Activated CD4-positive, CD25-positive, alpha-beta regulatory T cell treated with anti-CD3 and anti-CD28 coated beads, Interleukin-2, amount 50 U/mL, for 72 hours (primary cell): ENCODE measurements at places on chromosomes 3 and 15.

DNA sequence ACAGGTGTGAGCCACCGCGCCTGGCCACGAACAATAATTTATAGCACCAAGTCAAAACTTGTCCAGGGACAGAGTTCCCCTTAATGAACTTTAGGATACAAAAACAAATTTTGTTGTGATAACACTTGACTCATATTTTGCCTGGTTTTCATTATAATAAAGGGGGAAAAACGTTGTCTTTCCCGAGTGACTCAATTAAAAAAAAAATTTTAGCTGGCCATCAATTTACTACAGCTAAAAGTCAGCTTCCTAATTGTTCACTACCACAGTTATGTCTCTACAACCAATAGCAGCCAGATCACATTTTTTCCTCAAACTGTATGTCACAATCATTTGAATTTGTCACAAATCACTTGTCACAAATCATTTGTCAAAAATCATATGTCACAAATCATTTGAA, 116.0 kb downstream of the P3H2 start:
- DNase-seq, result no peak

DNA sequence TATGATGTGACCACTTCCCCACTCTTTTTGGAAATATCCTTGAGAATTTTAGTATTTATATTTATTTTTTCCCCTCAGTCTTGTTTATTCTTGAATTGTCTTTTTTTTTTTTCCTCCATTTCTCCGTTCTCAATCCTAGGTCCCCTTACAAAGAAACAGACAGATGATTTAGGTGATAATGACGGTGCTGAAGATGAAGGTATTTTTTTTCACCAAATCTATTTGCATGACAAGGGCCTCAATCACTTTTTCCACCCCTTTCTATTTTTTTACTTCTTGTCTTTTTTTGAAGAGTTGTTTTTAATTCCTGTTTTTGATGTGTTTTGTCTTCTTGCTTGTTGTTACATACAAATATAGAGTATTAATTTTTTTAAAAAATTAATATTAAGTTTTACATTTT, 402.6 kb downstream of the NLGN1 start:
- DNase-seq, result no peak

DNA sequence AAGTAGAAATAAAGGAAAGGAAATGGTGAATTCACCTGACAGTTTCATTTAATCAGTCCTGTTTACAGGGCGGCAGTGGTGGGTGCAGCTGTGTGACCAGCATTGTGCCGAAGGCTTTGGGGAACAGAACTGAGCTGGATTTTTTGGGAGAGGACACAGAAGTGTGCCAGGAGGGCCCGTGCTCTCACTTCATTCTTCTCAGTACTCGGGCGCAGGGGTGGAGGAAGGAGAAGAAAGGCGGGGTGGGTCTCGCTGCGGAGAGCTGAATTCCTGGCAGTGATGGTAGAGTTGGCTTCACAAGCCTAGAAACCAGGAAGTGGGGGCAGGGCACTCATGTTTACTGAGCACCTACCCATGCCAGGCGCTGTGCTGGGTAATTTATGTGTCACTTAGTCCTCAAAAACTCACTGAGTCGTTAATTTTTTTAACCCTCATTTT, 64.6 kb downstream of the CRTC3 start:
- DNase-seq, result peak; percentile 73

DNA sequence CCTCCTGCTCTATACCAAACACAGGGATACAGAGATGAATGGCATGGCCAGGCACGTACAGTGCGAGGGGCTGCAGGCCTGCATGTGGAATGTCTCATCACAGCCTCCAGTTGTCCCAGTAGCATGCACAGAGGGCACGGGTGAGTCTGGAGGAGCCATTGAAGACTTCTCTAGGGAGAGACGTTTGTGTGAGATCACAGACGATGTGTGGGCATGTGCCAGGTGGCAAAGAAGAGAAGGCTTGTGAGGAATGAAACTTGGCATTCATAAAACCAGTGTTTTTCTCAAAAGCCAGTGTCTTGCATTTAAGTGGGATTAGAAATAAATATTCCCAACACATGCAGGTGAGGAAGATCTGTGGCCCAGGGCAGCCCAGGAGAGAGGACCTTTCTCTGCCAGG, 119.1 kb upstream of the UBE3A start:
- no peak for DNase-seq

DNA sequence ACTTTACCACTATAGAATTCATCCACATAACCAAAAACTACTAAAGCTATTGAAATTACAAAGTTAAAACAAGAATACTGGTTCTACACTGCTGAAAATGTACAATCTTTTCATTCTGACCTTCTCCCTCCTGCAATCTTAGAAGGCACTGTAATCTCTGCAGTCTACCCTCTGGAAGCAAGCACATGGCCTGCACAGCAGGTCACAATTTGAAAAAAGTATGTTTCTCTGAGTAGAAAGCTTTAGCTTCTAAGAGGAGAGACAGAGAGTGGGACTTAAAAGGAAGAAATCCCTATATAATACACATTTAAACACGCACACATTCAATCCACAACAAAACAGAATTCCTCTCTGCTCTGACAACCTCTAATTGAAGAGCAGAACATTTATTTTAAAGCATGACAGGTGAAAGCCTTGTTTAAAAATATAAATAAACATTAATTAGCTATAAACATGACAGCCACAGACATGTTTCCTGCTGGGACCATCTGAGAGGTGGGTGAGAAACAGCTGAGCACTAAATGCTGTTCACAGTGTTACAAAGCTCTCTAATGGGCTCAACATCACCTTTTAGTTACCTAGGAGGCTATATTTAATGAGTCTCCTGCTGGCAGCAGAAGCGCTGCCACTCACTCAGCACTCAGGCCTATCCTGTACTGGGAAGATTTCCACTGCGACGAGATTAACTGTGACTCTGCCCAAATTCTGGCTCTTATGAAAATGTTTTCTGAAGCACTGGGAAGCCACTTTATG, 447.4 kb downstream of the AGBL1 start:
- DNase-seq, result no peak
